ENCODE measurements at places on chromosomes 7 and 10.

GRCh38 chr10:62582804-62583208 is 208.6 kb downstream of the ZNF365 start:
- DNase-seq, result no peak

DNA sequence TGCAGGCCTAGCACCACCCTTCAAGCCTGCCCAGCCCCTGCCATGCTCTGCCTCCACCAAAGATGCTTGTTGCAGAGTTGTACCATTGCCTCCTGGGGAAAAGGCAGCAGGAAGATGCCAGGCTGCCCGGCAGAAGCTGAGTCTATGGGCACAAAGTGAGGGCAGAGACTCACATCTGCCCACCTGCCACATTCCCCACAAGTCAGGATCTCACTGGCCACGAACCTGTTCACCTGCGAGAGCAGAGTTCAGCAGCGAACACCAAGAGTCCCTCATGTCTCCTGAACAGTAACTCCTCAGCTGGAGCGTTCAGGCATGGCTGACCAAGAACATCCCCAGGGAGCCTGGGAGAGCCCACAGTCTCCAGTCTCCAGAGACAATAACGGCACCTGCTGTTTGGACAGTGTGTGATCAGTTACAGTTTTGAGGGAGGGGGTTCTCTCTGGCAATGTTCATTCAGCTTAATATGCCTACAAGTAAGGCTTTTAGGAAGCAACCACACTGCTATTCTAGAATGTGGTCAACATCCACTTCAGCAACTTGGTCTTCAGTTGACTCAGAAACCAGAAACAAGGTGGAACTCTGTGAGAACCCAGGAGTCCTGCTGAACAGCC is 78.5 kb downstream of the GRID1 start:
- DNase-seq, result no peak

DNA sequence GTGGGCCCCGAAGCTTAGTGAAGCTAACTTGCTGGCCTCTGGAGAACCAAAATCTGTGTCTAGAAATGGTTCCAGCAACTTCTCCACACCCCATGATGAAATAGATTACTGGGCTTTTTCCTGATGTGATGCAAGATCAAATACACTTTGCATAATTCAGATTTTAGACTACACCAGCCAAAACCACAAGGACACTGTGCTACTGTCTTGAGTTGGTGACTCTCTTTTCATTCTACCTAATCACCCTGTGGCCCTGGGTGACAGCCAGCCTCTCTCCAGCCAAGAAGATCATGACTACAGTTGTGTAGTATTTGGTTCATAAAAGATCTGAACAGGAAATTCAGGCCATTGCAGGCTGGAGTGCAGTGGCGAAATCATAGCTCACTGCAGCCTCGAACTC is 22.2 kb downstream of the AZGP1 start:
- no peak for DNase-seq

- DNase-seq, result no peak
Measured at GRCh38 chr7:92335574-92335973, 89.8 kb downstream of the ANKIB1 start.

DNA sequence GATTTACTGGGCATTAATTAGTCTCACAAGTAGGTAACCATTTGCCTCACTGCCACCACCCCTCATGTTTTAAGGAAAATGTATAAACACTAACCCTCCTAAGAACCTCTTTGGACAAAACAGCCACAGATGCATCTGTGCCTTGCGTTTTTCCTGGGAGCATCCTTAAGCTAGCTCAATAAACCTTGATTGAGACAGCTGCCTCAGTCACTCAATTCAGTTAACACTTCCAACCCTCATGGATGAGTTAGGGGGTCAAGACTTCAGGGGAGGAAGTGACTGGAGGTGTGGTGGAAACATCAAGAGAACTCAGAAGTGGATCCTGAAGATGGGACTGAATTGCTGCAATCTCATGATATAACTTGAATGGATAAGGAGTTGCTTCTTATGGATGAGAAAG is 31.5 kb downstream of the CUL2 start:
- no peak for DNase-seq

- DNase-seq, result no peak
Measured at GRCh38 chr10:99520847-99521764, 11.6 kb upstream of the NKX2-3 start.

- DNase-seq, result peak; percentile 65
Measured at GRCh38 chr7:140656548-140657515, 15.9 kb upstream of the ADCK2 start.

All from activated naive CD4-positive, alpha-beta T cell treated with anti-CD3 and anti-CD28 coated beads, Interleukin-2, amount 10 ng/mL, durations not matched to agents 7 days and 5 days (primary cell).